ENCODE measurements at places on chromosomes 13 and 19.

GRCh38 chr13:75480671-75481175, 1.2 kb downstream of the TBC1D4 start:
- peak; percentile 12 for DNase-seq

DNA sequence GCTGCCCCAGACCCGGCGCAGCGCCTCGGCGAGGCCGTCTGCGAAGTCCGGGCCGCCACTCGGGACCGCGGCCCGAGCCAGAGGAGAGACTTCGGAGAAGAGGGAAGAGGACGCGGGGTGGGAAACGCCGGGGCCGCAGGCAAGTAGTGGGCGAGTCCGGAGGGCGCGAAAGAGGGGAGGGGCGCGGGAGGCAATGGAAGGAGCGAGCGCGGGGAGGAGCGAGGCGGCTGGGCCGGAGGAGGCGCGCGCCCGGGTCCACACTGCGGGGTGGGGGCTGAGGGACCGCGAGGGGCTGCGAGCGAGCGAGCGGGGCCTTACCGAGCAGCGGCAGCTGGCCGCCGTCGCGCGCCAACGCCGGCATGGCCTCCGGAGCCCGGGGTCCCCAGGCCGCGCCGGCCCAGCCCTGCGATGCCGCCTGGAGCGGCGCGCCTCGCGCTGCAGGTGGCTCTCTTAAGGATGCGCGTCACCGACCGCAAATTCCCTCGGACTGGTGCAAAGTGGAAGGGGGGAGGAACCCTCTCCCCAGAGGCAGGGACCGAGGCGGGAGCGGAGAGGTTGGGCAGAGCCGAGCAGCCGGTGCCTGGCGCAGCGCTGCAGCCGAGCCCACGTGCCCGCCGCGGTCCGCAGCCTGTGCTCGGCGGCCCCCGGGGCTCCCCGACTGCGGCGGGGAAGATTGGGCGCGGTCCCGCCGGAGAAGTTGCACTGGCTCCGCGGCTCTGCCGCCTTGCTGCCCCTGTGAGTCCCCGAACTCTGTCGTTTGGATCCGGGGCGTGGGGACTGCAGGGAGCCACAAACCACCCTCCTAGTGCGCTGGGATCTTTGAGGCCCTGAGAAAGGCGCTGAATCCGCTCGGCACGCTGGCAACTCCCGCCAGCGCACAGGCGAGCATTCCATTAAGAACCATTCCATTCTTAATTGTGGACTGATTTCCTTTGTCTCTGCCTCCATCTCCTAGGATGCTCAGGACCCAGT, at the start of gene FLT3:
Gene FLT3 (minus strand): TSS at position 427 of the 972 bp plus-strand sequence. CDS start 66 bp downstream, at position 361.
- DNase-seq, result peak; percentile 41

DNA sequence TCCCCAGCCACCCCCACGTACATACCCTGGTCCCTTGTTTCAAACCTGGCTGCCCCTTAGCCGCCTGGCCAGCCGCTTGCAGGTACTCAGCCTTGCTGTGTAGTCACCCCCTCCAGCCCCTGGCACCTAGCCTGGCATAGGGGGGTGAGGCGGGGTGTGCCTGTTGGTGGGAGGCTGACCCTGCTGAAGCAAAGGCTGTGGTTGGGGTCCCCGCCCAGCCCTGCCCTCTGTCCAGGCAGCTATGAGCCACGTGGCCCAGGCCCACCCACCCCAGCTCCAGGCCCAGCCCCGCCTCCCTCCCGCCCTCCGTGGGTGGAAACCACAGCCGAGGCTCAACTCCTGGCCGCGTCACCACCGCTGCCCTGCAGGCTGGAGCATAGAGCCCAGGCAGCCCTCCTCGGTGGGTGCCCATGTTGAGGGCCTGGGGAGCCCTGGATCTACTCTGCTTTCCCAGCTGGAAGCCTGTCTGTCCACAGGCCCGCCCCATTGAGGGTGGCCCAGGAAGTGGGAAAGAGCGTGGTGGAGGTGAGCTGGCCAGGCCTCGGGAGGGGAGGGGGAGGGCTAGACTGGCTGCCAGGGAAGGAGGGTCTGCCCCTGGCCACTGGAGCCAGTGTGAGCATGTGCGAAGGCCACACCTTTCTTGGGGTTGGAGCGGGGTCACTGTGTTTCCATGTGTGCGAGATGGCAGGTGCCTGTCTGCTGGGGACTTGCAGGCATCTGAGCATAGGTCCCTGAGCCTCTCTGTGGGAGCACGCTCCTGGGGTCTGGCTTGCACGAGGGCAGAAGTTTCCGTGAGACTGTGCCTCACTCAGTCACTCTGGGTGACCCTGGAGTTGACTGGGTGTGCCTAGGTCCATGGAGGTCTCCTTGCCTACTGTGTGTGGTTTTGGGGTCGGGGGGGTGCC, 31.0 kb downstream of the PAK4 start:
- DNase-seq, result no peak

GRCh38 chr19:42497492-42498168, 30.7 kb downstream of the CEACAM1 start:
- no peak for DNase-seq

DNA sequence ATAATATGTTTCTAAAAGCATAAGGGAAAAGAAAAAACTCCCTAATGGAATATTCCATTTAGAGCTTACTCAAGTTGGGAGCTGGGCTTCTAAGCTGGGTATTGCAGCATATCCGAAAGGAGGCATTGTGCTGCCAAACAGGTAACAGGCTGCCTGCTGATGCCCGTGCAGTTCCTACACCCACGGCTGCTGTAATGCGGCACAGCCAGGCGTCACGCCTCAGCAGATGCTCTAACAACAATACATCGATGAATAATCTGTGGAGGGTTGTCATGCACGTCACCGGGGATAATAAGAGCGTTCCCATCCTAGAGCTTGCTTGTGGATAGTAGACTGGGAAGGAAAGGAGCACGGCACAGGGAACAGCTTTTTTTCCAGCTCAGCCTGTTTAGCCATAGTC, 1582.1 kb upstream of the SLC10A2 start:
- DNase-seq, result no peak
